ENCODE measurements at places on chromosomes 2 and 18. TPM values are rescaled to one million over a fixed set of nuclear protein-coding genes. Genes with fewer than 3 reads are reported as not detected.

DNA sequence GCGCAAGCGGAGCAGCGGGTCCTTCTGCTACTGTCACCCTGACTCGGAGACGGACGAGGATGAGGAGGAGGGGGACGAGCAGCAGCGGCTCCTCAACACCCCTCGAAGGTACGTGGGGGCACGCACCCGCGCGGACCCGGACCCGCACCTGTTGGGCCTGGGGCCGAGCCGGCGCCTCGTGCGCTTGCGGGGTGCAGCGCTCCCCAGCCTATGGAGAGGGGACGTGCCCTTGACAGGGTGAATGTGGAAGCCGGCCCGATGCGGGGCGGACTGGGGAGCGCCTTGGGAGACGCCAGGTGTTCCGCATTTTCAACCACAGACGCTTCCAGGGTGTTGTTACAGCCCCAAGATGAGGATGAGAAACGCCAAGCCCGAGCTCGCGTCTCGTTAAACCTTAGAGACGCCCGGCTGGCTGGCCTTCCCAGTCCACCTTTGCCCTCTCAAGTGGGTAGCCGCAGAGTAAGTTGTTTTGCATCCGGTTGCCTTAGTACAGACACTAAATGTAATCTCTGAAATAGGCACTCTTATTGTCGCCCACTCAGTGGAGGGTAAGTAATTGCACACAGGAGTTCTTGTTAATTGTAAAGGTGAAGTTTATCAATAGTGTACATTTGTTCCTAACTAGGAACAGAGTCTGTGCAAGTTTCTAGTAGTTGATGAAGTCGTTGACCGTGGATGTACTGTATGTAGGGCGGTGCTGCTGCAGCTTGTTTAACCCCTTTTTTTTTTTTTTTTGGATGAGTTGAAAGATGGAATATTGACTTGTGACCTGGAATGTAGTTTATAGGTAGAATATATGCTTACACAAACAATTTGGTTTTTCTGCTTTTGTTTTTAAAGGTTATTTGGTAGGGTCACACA, 815 bp downstream of the GMCL1 start:
- peak overlapping the region; percentile 80 for H3K27ac ChIP-seq
- no peaks in the 10 kb centered on the region for H3K36me3 ChIP-seq
- peaks cover 44% of the 10 kb centered on the region for H3K4me1 ChIP-seq
- no peaks in the 10 kb centered on the region for H3K27me3 ChIP-seq
- peak; percentile 13 for DNase-seq

DNA sequence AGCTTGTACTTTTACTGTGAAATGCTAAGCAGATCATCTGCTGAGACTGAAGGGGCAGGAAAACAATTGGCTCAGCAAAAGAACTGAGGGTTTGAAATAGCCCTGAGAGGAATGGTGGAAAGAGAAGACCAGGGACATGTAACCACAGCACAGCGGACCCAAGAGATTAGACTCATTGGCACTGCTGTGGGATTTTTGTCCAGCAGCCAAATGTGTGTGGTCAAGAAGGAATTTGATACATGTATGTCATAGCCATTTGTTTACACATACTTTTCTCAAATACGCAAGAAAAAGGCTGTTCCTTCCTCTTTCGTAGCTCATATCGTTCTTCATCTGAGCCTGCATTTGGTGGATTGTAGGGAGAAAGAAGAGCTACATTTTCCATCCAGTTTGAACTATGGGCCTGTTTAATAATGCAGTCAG, 73.8 kb downstream of the TRABD2A start:
- peak; percentile 97 for DNase-seq
- peaks cover 46% of the 10 kb centered on the region for H3K4me1 ChIP-seq
- H3K27me3 ChIP-seq, result peaks cover 2% of the 10 kb centered on the region
- peak overlapping the region; percentile 96 for H3K27ac ChIP-seq
- peak overlapping the region; percentile 69 for H3K4me3 ChIP-seq
- H3K36me3 ChIP-seq, result peaks cover 10% of the 10 kb centered on the region

DNA sequence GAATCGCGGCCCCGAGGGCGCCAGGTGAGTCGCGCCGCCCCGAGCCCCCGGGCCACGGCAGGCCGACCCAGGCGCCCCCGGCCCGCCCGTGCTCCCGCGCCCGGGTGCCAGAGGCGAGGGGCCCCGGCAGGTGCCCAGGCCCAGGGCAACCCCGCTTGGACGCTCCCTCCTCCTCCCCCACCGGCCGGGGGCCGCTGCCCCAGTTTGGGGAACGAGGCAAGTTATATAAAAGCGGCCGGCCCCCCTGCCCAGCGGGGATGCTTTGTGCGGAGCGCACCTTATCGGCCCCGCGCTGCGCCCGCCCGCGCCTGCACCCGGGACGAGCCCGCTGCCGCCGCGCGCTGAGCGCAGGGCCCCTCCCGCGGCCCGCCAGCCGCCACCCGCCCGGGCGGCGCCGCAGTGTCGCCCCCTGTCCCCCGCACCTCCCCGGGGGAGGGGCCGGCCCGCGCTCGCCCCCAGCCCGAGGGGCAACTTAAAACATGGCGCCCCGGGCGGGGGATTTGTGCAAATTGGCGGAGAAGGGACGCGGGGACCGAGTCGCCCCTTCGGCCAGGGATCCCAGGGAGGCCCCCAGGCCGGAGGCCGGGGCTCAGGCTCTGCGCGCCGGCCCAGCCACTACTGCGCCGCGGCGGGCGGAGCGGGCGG, 639 bp downstream of the EPB41L3 start:
- H3K27ac ChIP-seq, result no peak overlapping the region
- H3K4me3 ChIP-seq, result no peak overlapping the region
- peaks cover 8% of the 10 kb centered on the region for H3K27me3 ChIP-seq

DNA sequence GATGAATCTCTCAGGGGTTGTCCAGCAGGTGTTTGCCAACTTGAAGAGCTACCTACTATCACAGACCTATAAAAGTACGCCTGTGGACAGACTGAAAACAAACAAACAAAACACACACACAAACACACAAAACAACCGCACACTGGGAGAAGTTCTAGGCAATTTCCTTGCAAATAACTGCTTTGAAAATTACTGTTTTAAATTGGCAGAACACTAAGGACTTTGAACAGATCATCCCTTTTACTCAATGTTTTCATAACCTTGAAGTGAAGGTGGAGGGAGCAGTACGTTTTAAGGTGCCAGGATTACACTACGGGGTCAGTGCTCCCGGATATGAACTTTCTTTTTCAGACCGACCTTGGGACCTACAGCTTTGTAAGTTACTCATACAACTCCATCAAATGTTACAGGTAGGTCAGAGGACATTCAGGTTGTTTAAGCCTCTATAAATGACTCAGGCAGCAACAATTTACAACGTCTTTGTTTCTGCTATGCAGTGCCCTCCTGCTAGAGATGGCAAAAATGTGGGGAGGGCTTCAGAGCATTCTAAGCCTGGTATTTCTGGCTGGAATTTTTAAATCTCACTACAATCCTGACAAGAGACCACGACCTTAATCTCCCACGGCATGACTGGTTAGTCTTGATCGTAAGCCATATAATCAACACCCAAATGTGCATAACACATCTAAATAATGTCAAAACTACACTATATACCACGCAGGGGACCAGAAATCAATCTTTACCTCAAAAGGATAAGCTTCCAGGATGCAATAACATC, 1.4 kb upstream of the SLC20A1 start:
- H3K27me3 ChIP-seq, result no peaks in the 10 kb centered on the region
- no peak for DNase-seq
- H3K4me1 ChIP-seq, result peaks cover 80% of the 10 kb centered on the region
- H3K27ac ChIP-seq, result peak overlapping the region; percentile 77
- peaks cover 28% of the 10 kb centered on the region for H3K36me3 ChIP-seq
- peak overlapping the region; percentile 91 for H3K4me3 ChIP-seq

- H3K4me1 ChIP-seq, result peaks cover 36% of the 10 kb centered on the region
- DNase-seq, result no peak
- H3K27me3 ChIP-seq, result no peaks in the 10 kb centered on the region
- no peaks in the 10 kb centered on the region for H3K36me3 ChIP-seq
- H3K4me3 ChIP-seq, result no peak overlapping the region
- H3K27ac ChIP-seq, result 0 out of 2 replicates have a peak overlapping the region, but pooled peaks have one; percentile 43
These were observed 54.7 kb downstream of the THADA start for GRCh38 chr2:43541165-43541564.

GRCh38 chr2:234788841-234789240, 163.0 kb upstream of the SH3BP4 start:
- peaks cover 25% of the 10 kb centered on the region for H3K27me3 ChIP-seq
- H3K4me3 ChIP-seq, result no peak overlapping the region
- no peaks in the 10 kb centered on the region for H3K4me1 ChIP-seq
- H3K27ac ChIP-seq, result no peak overlapping the region
- peaks cover 8% of the 10 kb centered on the region for H3K36me3 ChIP-seq

Gene TBC1D8
- 1.9 TPM for total RNA-seq

DNA sequence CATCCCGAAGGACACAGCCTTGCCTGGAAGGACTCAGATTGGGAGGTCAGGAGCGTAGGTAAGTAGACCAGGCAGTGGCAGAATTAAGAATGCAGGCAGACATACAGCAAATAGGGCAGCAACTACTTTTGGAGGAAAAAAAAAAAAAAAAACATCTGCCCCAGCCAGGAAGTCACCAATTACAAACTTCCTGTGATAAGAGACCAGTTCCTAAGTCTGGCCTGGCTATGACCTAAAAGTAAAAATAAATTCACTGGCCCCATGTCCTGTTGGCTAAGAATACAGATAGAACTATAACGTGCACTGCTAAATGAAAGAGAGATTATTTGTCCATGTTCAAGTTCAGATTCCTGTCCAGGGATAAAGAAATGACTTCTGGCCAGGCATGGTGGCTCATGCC, 45.2 kb upstream of the NOSTRIN start:
- H3K27me3 ChIP-seq, result no peaks in the 10 kb centered on the region
- peaks cover 6% of the 10 kb centered on the region for H3K4me1 ChIP-seq
- DNase-seq, result no peak
- no peak overlapping the region for H3K4me3 ChIP-seq
- no peaks in the 10 kb centered on the region for H3K36me3 ChIP-seq
- no peak overlapping the region for H3K27ac ChIP-seq

DNA sequence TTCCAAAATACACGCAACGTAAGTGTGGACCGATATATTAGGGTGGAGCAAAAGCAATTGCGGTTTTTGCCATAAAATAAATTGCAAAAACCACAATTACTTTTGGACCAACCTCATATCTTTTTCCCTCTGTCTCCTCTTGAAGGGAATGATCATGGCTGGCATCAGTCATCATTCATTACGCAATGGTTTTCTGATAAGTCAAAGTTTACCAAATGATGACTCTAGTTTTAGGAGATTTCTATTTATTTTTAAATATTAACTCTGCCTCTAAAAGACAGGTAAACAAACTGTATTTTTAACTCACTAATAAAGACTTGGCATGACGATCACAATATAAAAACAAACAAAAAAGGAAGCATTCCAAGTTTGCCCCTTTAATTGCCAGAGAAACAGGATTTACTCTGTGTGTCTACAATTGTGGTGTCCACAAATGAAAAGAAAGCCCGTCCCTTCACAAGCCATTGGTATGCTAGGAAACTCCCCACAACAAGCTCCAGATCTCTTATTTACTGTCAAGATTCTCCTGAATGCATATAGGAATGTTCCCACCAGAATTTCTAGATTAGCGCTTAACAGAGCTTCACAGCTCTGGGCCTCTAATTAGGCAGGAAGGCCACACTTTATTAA, 61.3 kb downstream of the IRS1 start:
- no peaks in the 10 kb centered on the region for H3K27me3 ChIP-seq
- H3K27ac ChIP-seq, result no peak overlapping the region
- H3K4me1 ChIP-seq, result peaks cover 58% of the 10 kb centered on the region
- H3K36me3 ChIP-seq, result peaks cover 59% of the 10 kb centered on the region
- no peak overlapping the region for H3K4me3 ChIP-seq

GRCh38 chr18:30439174-30439573, 603.4 kb downstream of the DSC3 start:
- no peaks in the 10 kb centered on the region for H3K27me3 ChIP-seq
- H3K4me1 ChIP-seq, result no peaks in the 10 kb centered on the region
- DNase-seq, result no peak
- no peak overlapping the region for H3K27ac ChIP-seq
- H3K4me3 ChIP-seq, result no peak overlapping the region

Gene FOXI3
- not detected for total RNA-seq

DNA sequence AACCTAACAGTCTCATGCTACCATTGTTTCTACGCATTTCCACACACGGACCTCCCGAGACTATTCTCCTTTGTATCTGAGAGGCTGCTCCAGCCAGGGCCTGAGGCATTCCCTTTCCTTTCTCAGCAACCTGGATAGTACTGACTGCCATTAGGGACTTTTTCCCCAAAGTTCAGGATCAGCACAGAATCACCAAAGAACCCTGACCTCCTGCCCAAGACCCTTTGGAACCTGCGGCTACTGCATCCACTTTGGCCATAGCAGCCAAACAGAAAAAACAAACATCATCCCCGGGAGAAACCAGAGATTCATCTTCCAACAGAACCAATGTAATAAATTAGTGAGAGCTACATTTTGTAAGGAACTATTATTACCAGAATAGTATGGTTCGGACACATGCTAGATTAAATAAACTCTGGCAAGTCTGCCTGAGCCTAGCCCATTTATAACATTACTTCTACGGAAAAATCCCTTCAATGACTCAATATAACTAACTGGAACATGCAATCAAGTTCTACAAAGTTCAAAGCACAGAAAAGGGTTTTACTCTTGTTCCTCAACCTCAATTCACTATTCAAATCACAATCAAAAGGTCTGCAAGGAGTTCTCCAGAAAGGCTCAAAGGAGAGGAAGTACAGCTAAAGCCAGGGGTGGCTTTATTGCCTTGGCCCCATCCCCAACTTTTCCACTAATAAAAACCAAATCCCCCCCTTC, 51.8 kb downstream of the LPIN2 start:
- H3K4me1 ChIP-seq, result peaks cover 52% of the 10 kb centered on the region
- no peaks in the 10 kb centered on the region for H3K27me3 ChIP-seq
- DNase-seq, result no peak
- no peak overlapping the region for H3K4me3 ChIP-seq
- peaks cover 4% of the 10 kb centered on the region for H3K36me3 ChIP-seq

- H3K4me1 ChIP-seq, result peaks cover 70% of the 10 kb centered on the region
- H3K36me3 ChIP-seq, result peaks cover 6% of the 10 kb centered on the region
- H3K27ac ChIP-seq, result peak overlapping the region; percentile 90
- H3K27me3 ChIP-seq, result no peaks in the 10 kb centered on the region
These were observed 362.7 kb downstream of the RND3 start for GRCh38 chr2:150124739-150125138.

- no peak for DNase-seq
- peaks cover 5% of the 10 kb centered on the region for H3K36me3 ChIP-seq
- peaks cover 8% of the 10 kb centered on the region for H3K4me1 ChIP-seq
- H3K27ac ChIP-seq, result no peak overlapping the region
- no peak overlapping the region for H3K4me3 ChIP-seq
These were observed 177.4 kb downstream of the PARD3B start for GRCh38 chr2:204722691-204723090.

Gene LIMS3
- 0.24 TPM for total RNA-seq

Gene GTF3C2
- total RNA-seq, result 44.8 TPM

- H3K4me1 ChIP-seq, result no peaks in the 10 kb centered on the region
- peaks cover 1% of the 10 kb centered on the region for H3K27me3 ChIP-seq
- peaks cover 4% of the 10 kb centered on the region for H3K36me3 ChIP-seq
These were observed 904.7 kb upstream of the ACVR2A start for GRCh38 chr2:146939991-146940685.

GRCh38 chr2:169108099-169108884, 38.9 kb downstream of the DHRS9 start:
- DNase-seq, result no peak
- no peak overlapping the region for H3K27ac ChIP-seq
- peaks cover 5% of the 10 kb centered on the region for H3K27me3 ChIP-seq
- H3K4me3 ChIP-seq, result no peak overlapping the region
- H3K36me3 ChIP-seq, result no peaks in the 10 kb centered on the region

Gene PKDCC
- not detected for total RNA-seq

GRCh38 chr2:10883801-10884478, 27.8 kb upstream of the KCNF1 start:
- peaks cover 25% of the 10 kb centered on the region for H3K27me3 ChIP-seq
- no peak overlapping the region for H3K4me3 ChIP-seq
- no peak overlapping the region for H3K27ac ChIP-seq
- H3K36me3 ChIP-seq, result no peaks in the 10 kb centered on the region
- DNase-seq, result no peak

Gene RNF138
- 15.2 TPM for total RNA-seq

Gene TMEM87B
- 32.1 TPM for total RNA-seq

Measured in HFFc6 (cell line).